ENCODE measurements at places on chromosomes 7 and 10.

- DNase-seq = no peak
Observed at GRCh38 chr7:155467846-155468784, 10.2 kb downstream of the EN2 start.

DNA sequence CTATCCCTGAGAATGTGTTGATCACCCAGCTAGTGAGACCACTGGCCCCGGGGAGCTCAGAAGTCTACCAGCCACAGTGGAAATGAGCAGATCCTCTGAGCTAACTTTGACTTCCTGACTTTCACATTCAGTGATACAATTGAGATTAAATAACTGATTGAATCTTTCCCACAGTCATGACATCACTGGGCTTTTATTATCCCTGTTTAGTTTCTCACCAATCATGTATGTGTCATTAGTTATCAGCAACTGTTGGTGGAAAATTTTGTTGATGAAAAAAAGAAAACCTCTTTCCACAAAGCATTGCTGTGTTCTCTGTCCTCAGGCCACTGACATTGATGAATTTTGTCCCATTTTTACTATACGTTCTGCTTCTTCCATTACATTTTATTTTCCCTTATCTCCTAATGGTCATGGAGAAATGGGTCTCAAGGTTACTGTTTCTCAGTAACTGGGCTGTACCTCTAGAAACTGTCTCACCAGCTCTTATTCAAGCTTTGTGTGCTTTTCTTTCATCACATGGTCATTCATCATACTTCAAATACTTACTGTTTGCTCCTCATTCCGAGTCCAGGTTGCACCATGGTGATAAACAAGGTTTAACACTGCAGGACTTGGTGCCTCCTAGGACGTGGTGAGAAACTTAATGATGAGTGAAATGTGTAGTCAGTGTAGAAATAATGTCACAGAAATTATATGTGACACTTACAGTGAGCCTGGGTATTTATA, 304.7 kb downstream of the CDK14 start:
- DNase-seq = no peak

- DNase-seq = no peak
Observed at GRCh38 chr7:142385491-142386340, 127.9 kb upstream of the PRSS58 start.

- DNase-seq = no peak
Observed at GRCh38 chr10:96655461-96656197, 64.7 kb downstream of the PIK3AP1 start.

DNA sequence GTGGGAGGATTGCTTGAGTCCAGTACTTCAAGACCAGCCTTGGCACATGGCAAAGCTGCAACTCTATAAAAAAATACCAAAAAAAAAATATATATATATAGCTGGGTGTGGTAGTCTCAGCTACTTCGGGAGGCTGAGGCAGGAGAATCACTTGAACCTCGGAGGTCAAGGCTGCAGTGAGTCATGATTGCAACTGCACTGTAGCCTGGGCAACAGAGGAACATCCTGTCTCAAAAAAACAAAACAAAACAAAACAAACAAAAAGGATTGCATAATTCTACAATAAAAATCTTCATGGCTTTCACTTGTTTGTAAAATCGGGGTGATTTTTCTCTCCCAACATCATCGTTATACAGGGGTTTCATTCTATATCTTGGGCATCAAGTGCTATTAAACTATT, 35.1 kb downstream of the GUSB start:
- DNase-seq = no peak
